ENCODE measurements at places on chromosomes 7 and 10. TPM values are rescaled to one million over a fixed set of nuclear protein-coding genes. Genes with fewer than 3 reads are reported as not detected.

GRCh38 chr10:104374591-104374990, 21.0 kb downstream of the CFAP58 start:
- DNase-seq: no peak

GRCh38 chr7:137628216-137628615, 218.6 kb downstream of the DGKI start:
- no peak for DNase-seq

GRCh38 chr7:133369130-133369529, 116.3 kb downstream of the EXOC4 start:
- no peak for DNase-seq

DNA sequence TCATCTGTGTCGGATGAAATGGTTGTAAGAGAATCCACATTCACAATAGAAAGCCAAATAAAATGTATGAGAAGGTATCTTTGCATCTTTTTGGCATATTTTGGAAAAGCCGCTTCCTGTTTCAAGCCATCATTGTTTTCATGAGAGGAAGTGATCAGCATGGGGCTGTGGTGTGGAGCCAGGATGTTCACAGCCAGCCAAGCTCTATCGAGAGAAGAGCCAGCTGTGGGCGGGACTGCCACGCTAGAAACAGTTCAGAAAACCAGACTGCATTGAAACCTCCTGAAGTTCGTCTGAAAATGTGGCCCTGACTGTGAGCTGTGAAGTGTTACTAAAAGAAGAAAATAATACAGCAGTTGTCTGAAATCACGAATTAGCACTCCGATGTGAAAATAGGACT, 21.2 kb upstream of the NPS start:
- no peak for DNase-seq

- peak; percentile 95 for DNase-seq
Observed at GRCh38 chr7:106022193-106022821, 59.2 kb downstream of the CDHR3 start.

Gene KIF11
- total RNA-seq: 1.8 TPM

Gene PAPOLB
- not detected for total RNA-seq

Gene AKR1C1
- 1.1 TPM for total RNA-seq

Data from T-cell (primary cell).